ENCODE measurements at places on chromosomes 2 and 18.

DNA sequence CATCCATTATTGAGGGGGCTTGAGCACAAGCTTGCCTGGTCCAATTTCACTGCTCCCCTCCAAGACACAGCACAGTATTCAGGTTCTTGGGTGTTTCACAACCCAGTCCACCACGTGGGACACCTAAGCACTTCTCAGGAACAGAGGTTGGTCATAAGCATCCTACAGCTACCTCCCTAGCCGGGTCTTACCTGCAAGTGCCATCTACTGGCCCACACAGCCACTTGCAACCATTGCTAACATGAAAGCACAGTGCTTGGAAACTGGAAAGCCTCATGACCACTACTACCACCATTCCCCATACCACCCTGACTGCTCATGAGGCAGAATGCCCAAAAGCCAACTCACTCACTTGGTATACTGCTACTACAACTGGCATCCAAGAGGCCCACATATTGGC is 105.7 kb upstream of the RPRM start:
- ATAC-seq: no peak

GRCh38 chr2:180222644-180223043 is 215.5 kb upstream of the CWC22 start:
- no peak for ATAC-seq

- ATAC-seq: no peak
Measured at GRCh38 chr2:15665067-15665942, 73.6 kb downstream of the DDX1 start.

DNA sequence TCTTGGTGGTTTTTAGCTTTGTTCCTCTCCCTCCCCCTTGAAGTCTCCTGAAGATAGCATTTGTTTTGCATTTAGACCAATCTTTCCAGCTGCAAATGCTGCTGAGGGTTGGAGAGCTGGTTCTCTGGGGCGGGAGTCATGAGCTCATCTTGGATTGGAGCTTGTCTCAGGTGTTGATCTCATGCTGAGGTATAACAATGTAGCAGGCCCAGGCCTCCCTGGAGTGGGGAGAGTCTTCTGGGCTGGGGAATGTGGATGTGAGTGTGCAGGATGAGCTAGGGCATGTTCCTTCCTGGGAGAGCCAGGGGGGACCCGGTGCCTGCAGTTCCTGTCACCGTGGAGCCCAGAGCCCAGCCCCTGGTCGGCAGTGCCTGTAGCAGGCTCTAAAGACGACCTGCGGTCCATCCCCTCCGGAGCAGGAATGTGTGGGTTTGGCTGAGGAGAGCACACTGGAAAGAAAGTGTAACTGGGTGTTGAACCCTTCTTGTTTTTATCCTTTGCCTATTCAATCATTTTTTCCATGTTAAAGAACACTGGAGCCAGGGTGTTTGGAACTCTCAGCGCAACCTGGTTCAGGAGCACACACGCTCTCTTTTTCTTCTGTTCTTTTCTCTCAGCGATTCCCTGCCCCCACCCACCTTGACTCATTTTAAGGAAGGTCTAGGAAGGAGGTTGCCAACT is 2.7 kb downstream of the ZNF532 start:
- no peak for ATAC-seq

GRCh38 chr18:43934322-43934721 is 657.0 kb upstream of the SYT4 start:
- no peak for ATAC-seq

GRCh38 chr18:64618390-64618789 is 469.5 kb upstream of the LINC00305 start:
- ATAC-seq: no peak

GRCh38 chr2:45902781-45903375 is 251.4 kb downstream of the PRKCE start:
- ATAC-seq: no peak

GRCh38 chr2:135743860-135744259 is 2.2 kb downstream of the UBXN4 start:
- ATAC-seq: no peak

GRCh38 chr2:127185705-127186104 is 34.4 kb downstream of the CYP27C1 start:
- no peak for ATAC-seq

- ATAC-seq: no peak
Measured at GRCh38 chr2:234747833-234748559, 203.8 kb upstream of the SH3BP4 start.

GRCh38 chr2:215280326-215280725 is 31.5 kb upstream of the ATIC start:
- ATAC-seq: no peak

GRCh38 chr2:47086054-47086471 is 69.0 kb downstream of the STPG4 start:
- ATAC-seq: no peak

DNA sequence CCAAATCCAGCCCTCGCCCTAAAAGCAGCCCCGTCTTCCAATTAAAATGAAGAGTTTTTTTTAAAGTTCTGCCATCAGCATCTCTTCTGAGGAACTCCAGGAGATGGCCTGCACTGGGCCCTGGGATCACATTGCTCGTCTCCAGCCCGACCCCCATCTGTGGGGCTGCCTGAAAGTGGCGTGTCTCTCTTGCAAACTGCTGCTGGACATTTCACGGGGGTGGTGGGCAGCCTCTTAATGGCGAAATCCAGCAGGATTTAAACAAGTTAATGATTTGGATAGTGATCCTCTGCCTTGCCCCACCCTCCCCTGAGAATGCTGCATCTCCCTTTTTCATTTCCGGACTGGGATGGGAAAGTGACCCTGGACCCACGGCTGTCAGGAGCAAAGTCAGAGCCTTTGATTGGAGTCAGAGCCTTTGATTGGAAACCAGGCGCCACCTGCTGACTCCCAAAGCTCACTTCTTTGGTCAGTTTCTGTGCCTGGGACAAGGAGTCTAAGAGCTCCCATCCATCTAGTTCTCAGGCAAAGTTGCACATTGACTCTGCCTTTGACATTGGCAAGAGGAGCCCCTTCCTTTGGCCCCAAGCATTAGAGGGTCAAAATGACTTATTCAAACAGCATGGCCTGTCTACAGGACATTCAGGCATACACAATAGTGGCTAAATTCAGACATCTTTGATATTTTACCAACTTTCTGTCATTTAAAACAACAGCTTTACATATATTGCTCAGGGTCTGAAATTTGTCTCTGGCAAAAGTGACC is 155.2 kb downstream of the SH3BP4 start:
- no peak for ATAC-seq

DNA sequence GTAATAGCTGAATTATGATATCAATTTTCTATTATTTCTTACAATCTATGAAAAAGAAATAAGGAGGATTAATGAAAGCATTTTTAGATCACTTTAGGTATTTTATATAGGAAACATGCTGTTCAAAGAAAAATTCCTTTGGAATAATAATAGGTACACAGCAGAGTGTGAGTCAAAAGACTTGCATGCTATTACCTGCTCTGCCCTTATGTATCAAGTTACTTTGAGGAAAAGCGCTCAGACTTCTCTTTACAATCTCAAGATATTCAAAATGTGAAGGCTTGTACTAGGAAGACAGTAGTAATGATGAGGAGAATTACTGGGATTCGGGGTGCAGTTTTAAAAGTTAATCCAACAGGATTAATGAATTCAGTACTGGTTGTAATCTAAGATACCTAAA is 29.1 kb upstream of the RNU4ATAC start:
- no peak for ATAC-seq

DNA sequence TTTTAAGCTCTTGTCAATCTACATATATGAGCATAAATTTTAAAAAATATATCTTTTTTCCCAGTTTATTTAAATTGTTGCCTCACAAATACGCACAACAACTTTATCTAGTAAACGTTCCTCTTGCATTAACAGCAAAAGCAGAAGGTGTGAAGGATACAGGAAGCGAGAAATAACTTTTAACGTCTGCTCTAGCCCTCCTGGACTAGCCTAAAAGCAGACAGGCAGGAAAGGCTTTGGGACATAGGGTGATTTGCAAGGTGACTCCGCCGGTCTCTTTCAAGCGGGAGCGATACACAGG is 434 bp upstream of the DUSP19 start:
- no peak for ATAC-seq

DNA sequence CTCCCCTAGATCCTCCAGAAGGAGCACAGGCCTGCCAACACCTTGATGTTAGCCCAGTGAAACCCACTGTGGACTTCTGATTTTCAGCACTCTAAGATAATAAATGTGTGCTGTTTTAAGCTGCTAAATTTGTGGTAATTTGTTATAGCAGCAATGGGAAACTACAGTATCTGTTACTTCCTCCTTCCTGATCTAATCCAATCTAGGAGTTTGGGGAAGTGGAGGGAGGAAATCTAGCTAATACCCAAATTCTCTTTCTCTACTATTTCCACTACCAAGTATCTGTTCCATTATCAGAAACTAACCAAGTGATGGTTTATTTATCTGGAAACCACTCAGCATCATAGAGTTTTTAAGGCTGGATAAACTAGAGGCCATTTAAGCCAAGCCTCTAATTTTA is 64.9 kb downstream of the AFF3 start:
- ATAC-seq: no peak

- peak; percentile 43 for ATAC-seq
Measured at GRCh38 chr2:173307293-173307692, 47.4 kb upstream of the CDCA7 start.

GRCh38 chr2:141911485-141912066 is 219.2 kb downstream of the LRP1B start:
- no peak for ATAC-seq

DNA sequence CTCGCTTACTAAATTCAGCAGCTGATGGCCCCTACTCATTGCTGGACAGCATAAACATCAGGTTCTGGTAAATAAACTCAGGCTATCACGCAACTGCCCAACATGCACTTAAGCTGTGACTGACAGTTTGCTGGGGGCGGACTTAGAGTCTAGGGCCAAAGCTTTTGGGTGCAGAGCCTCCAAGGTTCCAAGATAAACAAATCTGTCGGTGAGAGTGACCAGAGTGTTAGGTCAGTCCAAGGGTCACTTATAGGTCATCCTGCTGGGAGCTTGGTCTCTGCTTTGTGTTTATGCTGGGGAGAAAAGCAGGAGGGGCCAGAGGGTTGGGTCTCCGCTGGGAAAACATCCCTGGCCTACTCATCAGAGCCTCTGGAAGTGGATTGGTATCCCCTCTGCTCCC is 188.6 kb upstream of the GATA6 start:
- no peak for ATAC-seq

GRCh38 chr18:24727685-24728084 is 267.2 kb downstream of the HRH4 start:
- no peak for ATAC-seq

DNA sequence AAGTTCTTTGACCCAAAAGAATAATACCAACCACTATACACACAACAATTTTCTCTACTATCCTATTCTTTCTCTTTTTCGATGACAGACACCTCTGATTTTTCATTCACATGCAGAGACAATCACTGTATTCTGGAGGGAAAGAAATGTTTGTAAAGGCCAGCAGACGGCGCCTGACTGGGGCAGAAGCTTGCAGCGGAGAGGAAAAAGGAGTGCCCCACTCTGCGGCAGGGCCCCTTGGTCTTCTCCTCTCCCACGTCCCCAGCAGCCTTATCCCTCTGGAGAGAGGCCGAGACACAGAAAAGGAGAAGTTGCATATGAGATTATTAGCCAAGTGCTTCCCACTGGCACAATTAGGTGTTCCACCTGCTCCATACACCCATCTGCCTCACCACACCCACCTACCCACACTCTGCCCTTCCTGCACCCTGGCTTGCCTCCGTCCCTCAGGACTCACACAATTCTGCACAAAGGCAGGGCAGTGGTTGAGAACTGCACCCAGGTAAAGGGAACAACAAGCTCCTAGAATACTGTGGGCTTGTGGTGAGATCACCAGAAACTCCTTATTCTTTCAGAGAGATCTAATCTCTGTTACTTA is 687.3 kb downstream of the NRXN1 start:
- ATAC-seq: no peak

GRCh38 chr2:3179626-3180025 is 198.0 kb downstream of the EIPR1 start:
- no peak for ATAC-seq

DNA sequence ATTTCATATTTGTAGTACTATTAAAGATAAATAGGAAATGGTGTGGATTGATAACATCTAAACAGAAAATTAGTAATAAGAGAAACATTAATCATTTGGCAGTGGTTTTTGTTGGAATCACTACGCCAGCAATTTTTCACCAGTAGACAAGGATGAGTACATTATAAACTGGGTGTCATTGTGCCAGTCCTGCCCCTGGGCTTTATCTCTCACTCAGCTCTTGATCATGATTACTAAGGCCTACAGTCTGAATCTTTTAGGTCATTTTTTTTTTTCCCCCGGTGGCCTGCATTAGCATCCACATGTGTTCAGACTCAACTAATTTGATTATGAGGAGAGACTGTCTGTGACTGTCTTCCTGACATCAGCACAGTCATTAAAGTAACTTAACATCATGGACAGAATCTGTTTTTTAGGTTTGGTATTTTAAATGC is 16.2 kb downstream of the GULP1 start:
- no peak for ATAC-seq

DNA sequence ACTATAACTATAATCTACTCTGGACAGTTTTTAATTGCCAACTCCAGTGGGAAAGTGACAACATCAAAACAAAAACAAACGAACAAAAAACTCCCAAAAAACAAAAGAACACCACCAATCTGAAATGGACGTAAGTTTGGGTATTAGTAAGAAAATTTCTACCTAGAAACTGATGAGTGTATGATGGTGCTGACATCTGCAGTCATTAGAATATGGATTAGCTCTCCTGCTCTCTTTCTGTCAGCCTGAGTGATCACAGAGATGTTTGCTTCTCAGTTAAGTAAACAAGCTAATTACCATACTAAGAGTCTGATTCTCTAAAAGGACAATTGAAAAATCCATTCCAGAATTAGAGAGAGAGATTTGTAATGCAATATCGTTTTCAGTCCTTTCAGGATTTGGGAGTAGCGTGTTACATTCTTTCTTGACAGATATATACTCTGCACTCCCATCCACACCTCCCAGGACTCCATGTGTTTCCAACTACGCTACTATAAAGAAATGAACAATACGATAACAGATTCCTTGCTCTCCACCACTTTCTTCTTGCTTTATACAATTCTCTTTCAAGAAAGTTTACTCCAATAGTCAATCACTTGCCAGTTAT is 1347.4 kb upstream of the PIK3C3 start:
- ATAC-seq: no peak

DNA sequence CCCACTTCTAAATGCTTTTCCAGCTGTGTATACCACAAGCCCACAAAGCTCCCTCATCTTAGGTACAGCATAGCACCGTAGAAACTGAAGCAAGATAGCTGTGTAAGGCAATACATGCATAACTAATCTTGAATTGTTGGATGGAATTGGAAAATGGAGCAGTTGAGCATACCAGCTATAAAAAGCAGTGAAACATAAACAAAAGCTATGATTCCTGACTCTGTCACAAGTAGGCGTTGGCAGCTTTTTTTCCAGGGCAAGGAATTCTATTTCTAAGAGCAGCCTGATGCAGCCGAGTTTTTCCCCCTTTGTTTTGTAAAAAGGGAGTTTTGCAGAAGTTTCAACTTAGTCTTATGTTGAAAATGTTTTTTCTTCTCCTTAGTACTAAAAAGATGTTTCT is 32.4 kb downstream of the MOGAT1 start:
- no peak for ATAC-seq

DNA sequence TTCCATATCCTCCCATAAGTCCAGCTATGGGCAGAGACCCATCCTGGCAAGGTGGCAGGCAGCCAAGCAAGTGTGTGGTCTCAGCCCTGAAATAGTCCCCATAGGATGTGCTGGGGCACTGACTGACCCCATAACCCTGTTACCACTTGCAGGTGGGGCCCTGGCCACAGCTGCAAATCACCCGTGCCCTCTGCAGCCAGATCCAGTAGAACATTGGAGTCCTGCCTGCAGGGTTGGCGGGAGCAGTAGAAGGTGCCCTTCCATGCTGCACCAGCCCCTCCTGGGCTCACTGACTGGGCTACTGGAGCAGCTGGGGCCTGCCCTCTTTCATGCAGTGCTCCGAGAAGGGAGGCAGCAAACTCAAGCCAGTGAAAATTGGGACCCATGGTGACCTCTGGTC is 112.6 kb upstream of the MCFD2 start:
- no peak for ATAC-seq

Data from activated CD4-positive, CD25-positive, alpha-beta regulatory T cell treated with anti-CD3 and anti-CD28 coated beads, Interleukin-2, amount 50 U/mL, for 24 hours (primary cell).